ENCODE measurements at places on chromosomes 4 and X. TPM values are rescaled to one million over a fixed set of nuclear protein-coding genes. Genes with fewer than 3 reads are reported as not detected.

The PGAM4 gene
- total RNA-seq: not detected

The GRID2 gene
- total RNA-seq: 0.32 TPM

The MAMLD1 gene
- total RNA-seq: 1.2 TPM

The SMIM10L2A gene
- total RNA-seq: 0.18 TPM

The FOXR2 gene
- total RNA-seq: not detected

The SSX1 gene
- not detected for total RNA-seq

The CSAG1 gene
- total RNA-seq: not detected

The GUCY1A1 gene
- 0.78 TPM for total RNA-seq

The CYLC1 gene
- total RNA-seq: not detected

The TCEANC gene
- total RNA-seq: 3.9 TPM

The CENPVL2 gene
- not detected for total RNA-seq

The RASSF6 gene
- 0.05 TPM for total RNA-seq

The TFDP3 gene
- not detected for total RNA-seq

The TMPRSS11E gene
- 0.05 TPM for total RNA-seq

The TMEM35A gene
- total RNA-seq: 4.2 TPM

The HSFX1 gene
- 0.89 TPM for total RNA-seq

The MAGEB2 gene
- not detected for total RNA-seq

The HPSE gene
- total RNA-seq: 0.30 TPM

The FHL1 gene
- 118 TPM for total RNA-seq

The TSPAN7 gene
- total RNA-seq: not detected

The CLDN34 gene
- total RNA-seq: not detected

The MTNR1A gene
- 0.23 TPM for total RNA-seq

The STATH gene
- not detected for total RNA-seq

The GPR173 gene
- total RNA-seq: 2.4 TPM

The CT45A3 gene
- not detected for total RNA-seq

The ERAS gene
- total RNA-seq: not detected

Measured in smooth muscle cell of the umbilical artery (primary cell).